ENCODE measurements at places on chromosomes 11 and 22.

- DNase-seq = no peak
Observed at GRCh38 chr11:105700271-105700670, 90.4 kb downstream of the GRIA4 start.

- no peak for DNase-seq
Observed at GRCh38 chr11:72244060-72244360, at the start of gene PHOX2A. Gene PHOX2A, minus strand, starts transcription at chr11:72244176. Its CDS starts 172 bp downstream, at chr11:72244004.

DNA sequence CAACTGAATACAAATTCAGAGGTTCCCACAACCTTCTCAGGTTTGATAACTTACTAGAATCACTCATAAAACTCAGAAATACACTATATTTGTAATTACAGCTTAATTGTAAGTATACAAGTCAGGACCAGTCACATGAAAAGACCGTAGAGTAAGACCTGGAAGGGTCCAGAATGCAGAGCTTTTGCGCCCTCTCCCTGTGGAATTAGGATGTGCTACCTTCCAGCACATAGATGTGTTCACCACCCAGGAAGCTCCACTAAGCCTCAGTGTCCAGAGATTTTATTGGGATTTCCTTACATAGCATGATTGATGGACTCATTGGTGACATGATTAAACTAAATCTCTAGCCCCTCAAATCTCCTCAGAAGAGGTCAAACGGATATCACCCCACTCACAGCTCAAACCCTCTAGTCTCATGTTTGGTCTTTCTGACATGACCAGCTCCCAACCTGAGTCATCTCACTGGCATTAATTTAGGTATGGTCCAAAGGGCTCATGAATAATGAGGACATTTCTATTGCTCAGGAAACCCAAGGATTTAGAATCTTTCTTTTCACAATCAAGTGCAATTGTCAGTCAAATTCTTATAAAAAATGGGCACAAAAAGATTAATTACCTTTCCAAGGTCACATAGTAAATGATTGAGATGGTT lies 77.2 kb upstream of the UBASH3B start:
- no peak for DNase-seq

- peak; percentile 24 for DNase-seq
Observed at GRCh38 chr11:33893711-33894397, 2.0 kb upstream of the LMO2 start.

- DNase-seq = no peak
Observed at GRCh38 chr22:18065256-18065655, 12.5 kb upstream of the PEX26 start.

DNA sequence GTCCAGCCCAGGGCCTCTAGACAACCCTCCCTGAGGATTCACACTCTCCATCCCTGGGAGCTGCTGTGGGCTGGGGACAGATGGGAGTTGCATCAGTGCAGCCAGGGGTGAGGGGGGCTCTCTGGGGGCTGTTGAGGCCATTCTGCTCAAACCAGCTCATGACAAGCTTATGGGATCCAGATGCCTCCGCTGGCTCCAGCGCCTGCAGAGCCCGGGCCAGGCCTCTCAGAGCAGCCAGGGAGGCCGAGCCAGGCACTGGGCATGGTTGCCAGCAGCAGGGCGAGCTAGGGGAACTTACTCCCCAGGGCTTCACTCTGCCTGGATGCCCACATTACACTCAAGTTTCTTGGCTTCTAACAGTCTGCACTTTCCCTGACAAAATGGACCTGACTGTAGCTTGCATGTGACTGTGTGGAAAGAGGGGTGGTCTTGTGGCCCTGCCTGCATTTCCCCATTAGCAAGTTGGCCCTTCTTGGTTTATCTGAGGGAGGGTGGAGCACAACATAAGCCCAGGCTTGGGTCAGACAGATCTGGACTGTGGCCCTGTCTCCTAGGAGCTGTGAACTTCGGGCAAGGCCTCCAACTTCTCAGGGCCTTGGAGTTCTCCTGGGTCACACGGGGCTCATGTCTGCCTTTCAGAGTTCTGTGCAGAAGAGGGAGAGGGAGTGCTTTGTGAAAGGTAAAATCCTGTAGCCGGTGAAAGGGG lies 34.5 kb upstream of the CYB5R3 start:
- no peak for DNase-seq

All from stimulated activated CD8-positive, alpha-beta memory T cell treated with anti-CD3 and anti-CD28 coated beads, Interleukin-4, amount 100 ng/mL, for 4 hours (primary cell).